ENCODE measurements at places on chromosomes 5 and 9.

DNA sequence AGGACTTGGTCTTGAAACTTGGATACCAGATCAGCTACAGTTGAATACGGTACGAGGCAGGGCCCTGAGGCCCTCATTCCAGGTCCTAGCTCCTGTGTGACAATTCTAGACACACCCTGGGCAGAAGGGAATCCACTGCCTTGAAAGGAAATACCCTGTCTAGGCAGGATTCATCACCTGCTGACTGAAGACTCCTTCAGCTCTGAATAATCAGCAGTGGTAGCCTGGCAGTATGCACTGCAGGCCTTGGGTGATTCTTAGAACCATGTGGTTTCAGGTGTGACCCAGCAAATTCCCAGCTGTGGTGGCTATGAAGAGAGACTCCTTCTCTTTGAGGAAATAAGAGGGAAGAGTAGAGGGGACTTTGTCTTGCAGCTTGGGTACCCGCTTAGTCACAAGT is 17.2 kb upstream of the EFNA5 start:
- no peak for DNase-seq

- no peak for DNase-seq
Observed at GRCh38 chr5:133957080-133957479, 11.3 kb downstream of the C5orf15 start.

DNA sequence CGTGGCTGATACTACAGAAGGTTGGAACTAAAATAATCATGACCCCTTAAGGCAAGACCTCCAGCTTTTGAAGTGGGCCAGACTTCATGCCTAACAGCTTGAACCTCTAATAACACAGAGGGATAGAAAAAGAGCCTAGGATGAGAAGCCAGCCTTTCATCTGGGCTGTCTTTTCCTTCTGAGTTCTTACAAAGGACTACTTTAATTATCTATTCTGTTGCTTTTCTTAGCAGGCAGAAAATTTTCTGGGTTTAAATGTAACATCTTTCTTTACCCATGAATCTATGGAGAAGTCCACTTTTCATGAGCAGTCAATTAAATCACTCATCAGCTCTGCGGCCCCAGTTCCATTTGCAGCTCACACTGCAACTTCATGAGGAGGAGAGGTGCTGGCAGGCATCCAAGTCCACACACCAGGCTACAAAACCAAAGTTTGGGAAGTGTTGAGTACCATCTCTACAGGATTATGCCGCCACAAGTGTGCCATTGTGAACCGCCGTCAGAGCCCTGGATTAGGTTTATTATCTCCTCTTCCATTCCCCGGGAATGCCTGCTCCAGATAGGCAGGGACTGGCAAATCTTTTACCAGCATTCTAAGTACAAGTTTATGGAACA is 192.0 kb downstream of the TLE4 start:
- no peak for DNase-seq

DNA sequence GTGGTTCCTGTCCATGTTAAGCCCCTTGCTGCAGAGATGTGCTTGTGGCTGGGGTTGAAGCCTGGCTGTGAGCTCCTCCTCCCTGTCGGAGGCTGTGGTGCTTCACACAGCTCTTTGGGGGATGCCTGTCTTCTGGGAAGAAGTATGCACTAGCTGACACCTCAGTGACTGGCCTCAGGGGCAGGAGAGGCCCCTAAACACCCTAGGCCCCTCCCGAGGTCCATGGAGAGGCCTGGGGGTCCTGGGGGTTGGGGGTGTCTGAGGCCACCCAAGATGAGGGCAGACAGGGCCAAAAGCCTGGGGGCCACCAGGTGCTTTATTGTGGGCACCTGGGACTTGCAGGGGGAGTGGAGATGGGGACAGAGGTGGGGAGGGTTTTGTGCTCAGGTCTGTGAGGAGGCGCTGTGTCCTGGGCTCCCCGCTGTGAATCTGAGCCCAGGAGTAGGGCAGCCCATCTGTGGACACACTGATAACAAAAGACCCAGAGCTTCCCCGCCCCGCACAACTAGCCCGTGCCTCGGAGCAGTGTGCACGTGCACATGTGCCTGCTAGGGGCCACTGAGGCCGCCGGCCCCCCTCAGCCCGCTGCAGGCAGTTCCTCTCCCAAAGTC is 92.0 kb downstream of the PHF2 start:
- no peak for DNase-seq

GRCh38 chr9:126613651-126614050 is at the start of gene LMX1B:
LMX1B (plus strand) TSS chr9:126613928; CDS start chr9:126614450, 522 bp downstream.
- no peak for DNase-seq

GRCh38 chr5:172768098-172768572 is 2.9 kb downstream of the DUSP1 start:
- no peak for DNase-seq

GRCh38 chr5:138755084-138755748 is 2.0 kb downstream of the CTNNA1 start:
- no peak for DNase-seq

- no peak for DNase-seq
Observed at GRCh38 chr5:59640411-59640810, 253.1 kb downstream of the PDE4D start.

- no peak for DNase-seq
Observed at GRCh38 chr9:135992486-135993408, 31.6 kb upstream of the UBAC1 start.

GRCh38 chr5:117299936-117300328 is 725.3 kb upstream of the SEMA6A start:
- no peak for DNase-seq

GRCh38 chr9:124450241-124450924 is at the start of gene ADGRD2:
ADGRD2 (plus strand) TSS chr9:124450451; CDS start chr9:124451667, 1,216 bp downstream.
- DNase-seq: no peak

DNA sequence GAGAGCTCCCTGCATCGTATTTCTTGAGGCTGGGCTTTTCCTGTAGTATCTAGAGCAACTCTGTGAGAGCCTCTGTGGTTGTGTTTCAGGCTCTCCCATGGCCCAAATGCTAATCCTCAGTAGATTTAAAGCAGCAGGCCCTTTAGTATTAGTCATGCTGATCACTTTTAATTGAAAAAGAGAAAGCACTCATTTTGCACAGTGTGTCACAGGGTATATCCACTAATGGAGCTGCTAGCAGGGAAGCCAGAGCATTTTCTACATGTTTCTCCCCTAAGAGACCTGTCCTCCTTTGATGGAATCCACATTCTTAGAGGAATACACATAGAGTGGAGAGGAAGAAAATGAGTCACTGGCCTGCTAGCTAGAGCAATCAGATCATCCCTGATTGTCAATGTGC is 348.5 kb downstream of the TMEM232 start:
- no peak for DNase-seq

DNA sequence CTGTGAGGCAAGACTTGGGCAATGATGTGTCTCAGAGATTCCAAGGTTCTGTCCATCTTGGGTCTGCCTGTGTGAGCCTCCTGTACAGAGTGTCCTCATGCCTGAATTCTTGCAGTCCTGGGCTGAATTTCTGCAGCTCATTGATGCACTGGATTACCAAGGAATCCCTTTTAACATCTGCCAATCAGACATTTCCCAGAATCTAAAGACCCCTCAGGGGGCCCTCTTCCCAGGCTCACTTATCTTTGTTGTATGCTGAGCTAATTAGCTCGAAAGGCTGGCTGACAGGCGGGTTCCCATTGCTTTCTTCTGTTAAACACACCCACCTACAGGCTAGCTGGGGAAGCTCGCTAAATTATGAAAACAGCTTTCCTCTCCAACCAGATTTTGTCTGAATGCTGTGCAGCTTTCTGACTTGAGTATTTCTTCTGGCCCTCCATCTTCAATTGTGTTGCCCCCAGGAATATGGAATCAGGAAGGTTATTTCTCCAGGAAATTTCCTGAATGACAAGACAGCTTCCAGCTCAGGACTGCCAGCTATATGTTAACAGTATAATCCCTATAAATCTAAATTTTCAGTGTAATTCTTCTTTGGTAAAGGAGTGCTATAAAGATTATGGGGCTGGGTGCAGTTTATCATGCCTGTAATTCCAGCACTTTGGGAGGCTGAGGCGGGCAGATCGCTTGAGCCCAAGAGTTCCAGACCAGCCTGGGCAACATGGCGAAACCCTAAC is at the start of gene LIX1:
LIX1 (minus strand) TSS at position 91 of the 734 bp plus-strand sequence; CDS start at position 56, 35 bp downstream.
- no peak for DNase-seq

DNA sequence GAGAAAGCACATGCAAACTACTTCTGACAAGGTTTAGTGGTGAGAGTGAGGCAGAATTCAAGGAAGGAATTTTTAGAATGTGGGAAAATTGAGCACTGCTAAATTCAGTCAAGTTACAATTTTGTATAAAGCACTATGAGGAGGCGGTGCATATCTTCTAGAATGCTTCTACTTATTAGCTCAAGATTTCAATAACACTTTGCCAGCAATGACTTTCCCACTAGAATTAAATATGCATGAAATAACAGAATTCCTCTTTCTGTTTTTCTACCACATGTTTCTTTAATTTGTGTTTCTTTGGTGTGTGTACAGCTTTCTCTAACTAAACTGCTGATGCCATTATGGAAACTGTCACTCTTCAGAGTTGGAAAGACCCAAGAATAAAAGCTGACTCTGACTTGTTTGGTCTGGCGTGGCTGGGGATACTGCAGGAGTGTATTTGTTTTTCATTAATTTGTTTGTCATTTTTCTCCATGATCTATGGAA is 163.5 kb downstream of the ARSB start:
- no peak for DNase-seq

DNA sequence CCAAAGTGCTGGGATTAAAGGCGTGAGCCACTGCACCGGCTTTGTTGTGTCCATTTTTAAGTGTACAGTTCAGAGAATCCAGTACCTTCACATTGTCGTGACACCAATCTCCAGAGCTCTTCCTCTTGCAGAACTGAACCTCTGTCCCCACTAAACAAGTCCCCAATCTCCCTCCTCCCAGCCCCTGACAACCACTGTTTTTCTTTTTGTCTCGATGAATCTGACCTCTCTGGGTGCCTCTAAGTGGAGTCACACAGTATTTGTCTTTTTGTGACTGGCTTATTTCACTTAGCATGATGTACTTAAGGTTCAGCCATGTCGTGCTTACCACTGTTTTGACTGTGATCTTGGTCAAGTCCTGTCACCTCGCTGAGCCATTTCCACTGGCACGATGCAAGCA is 1.6 kb downstream of the WDR38 start:
- no peak for DNase-seq

DNA sequence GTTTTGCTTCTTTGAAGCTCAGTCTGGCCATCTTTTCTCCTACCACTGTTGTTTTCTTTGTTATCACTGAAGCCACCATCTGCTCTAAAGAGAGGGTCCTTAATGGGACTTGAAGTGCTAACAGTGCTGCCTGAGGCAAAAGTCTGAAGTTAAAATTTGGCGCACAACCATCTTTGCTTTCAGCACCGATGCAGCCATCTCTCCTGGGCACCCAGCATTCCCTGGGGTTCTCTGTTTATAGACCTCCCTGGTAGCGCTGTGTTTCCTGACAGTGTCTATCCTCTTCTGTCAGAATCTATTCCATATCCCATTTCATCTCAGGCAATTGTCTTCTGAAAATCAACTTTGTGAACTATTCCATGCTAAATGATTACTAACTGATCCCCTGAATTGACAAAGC is 491.5 kb upstream of the MPDZ start:
- no peak for DNase-seq

DNA sequence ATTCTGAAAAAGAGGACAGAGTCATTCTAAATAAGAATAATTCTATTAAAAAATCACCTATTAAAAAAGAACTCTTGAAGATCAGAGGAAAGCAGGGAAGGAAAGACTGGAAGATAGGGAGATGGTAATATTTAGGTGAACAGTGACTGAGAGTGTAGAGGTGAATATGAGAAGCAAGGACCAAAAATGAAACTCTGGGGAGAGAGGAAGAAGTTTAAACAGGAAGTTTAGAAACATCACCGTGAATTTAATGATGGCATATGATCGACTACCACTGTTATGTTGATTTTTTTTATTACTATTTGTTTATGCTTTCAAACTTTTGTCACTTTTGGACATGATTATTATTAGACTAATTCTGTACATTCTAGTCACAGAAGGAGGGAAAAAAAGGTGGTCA is 1.7 kb upstream of the SPINK6 start:
- no peak for DNase-seq

GRCh38 chr5:163189023-163189553 is 248.3 kb upstream of the CCNG1 start:
- no peak for DNase-seq

DNA sequence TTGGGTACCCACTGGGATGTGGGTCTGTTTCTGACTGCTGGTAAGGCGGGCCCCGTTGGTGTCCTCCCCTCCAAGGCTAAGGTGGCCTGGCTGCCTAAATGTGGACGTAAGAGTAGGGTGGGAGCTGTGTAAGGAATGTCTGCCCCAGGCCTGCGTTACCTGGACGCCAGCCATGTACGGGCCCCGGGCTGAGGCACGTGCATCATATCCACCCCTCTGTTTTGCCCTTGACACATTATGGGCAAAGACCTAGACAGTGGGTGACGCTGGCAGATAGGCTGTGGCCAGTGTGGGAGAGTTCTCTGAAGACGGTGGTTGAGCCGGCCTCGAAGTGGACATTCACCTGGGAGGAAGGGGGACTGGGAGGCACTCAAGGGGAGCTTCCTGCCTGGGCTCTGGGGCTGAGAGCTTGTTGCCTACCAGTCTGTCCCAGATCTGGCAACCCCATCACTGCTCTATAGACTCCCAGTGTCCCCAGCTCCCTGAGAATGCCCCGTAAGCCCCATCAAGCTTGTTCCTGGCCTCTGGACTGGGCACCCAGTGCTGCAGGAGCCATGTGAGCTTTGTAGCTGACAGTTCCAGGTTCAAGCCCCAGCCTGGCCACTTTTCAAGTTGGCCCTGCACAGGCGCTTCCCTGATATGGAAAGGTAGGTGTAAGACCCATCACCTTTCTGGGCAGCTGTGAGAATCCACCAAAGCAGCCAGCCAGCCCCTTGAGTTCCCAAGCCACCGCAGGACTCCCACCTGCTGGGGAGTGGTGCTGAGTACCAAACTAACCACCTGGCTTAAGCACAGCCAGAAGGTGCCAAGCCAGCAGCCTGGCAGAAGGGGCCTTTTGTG is 3.2 kb upstream of the PRR7 start:
- peak; percentile 3 for DNase-seq

- DNase-seq: no peak
Observed at GRCh38 chr5:135147294-135148090, 113.5 kb upstream of the PITX1 start.

DNA sequence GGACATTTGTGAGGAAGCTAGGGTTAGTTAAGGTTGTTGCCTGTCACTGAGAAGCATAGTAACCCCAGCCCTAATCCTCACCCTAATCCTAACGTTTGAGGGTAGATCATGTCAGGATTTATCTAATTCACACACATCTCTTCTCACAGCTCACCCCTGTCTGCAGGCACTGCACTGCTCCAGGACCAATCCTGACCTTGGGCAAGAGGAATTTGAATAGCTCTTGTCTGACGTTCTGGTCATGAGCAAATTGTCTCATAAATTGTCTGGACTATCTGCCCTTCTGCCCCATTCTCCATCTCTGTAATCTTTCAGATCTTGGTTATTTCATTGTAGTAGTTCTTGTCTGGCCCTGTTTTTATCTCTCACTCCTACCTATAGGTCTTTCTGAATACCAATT is 18.7 kb downstream of the CRHBP start:
- no peak for DNase-seq

- no peak for DNase-seq
Observed at GRCh38 chr5:158648631-158649030, 451.1 kb downstream of the EBF1 start.

DNA sequence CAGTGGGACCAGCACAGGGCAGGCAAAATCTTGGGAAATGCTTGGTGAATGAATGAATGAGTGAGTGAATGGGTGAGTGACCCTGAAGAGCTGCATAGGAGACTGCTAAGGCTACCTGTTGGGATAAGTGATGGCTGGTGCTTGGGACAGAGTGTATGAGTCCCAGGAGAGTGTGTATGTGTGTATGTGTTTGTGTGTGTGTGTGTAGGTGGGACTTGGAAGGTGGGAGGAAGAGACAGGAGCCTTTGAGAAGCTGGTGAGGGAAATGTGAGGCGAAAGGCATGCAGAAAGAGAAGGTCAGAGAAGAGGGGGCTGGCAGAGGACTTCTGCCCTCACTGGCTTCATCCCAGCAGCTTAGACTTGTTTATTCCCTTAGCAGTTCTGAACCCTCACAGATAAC is 33.3 kb upstream of the FOXE1 start:
- no peak for DNase-seq

Data from stimulated activated CD4-positive, alpha-beta T cell treated with anti-CD3 and anti-CD28 coated beads, Interleukin-4, amount 100 ng/mL, for 1 hour (primary cell).